Fibroblast of skin of back (primary cell): ENCODE measurements at places on chromosomes 3 and 15.

DNA sequence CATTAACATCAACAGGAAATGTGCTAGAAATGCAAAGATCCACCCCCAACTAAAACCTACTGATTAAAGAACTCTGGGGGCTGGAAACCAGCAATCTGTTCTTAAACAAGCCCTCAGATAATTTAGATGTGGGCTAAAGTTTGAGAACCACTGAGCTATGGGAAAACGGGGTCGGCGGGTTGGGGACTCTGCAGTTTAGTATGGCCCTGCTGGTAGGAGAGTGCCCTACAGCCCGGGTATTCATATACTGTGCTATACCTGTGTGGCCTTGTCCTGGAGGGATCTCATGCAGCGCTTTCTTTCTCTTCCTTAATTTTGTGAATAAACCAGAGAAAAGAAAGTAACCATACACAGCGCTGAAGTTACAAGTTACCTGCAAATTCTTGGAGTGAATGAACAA is 189.7 kb upstream of the GBE1 start:
- no peak for DNase-seq

DNA sequence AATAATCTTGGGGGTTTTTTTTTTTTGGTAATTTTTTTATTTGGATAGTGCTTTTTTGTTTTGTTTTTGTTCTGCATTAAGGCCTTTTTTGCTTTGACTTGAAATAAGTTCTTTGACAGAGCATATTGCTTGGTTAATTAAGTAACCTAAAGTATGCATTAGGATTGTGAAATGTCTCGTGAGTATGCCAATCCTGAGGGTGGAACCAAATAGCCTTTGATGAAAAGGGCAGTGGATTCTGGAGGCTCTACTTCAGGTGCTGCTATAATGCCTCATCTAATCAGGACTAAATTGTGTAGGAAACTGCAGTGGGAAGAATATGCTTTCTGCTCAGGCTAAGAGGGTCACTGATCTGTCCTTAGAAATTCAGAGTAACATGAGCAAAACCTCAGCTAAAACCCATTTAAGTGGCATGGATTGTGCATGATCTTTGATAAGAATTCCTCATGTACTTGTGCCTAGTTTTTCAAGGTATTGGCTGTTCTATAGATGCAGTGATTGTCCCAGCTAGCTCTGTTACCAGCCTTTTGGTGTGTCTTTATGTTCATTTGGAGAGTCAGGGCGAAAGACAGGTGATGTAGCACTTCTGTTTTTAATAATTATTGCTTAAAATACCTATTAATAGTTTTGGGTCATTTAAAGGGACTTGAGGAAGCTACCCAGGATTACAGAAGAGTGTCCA is 15.4 kb downstream of the CDV3 start:
- no peak for DNase-seq

DNA sequence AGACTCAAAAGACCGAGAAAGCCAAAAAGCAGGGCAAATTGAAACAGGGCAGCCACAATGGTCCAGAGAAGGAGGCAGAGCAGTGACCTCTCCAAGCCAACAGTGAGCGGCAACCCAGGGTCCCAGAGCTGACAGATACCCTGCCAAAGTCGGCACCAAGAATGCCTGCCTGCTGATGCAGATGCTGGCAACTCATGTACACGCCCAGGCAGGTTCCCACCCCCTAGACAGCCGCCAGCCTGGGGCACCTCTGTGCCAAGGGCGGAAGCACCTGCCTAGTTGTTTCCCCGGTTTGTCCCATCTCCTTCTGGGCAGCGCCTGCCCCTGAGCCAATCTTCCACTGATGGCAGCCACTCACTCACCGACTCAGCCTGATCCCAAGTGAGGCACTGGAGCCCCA is 22.1 kb downstream of the KLHL25 start:
- DNase-seq = no peak

GRCh38 chr15:60374628-60375081 is 23.1 kb downstream of the ANXA2 start:
- DNase-seq = peak; percentile 99

GRCh38 chr3:184663756-184664155 is 48.1 kb downstream of the MAGEF1 start:
- peak; percentile 46 for DNase-seq

DNA sequence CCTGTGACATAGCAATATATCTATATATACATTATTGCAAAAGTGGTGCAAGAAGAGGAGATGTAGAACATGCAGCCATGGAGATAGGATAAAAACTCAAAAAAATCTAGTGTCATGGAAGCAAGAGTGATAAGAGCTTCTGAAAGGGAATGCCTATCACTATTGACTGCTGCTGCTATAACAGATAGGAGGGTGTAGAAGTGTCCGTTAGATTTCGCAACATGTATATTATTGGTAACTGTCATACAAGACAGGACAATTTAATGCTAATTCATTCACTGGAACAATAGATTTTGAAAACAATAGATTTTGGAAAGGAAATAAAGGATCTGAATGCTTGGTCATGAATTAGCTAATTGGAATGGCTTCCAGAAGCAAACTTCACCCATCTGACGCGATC is 224.5 kb downstream of the ZNF385D start:
- no peak for DNase-seq

DNA sequence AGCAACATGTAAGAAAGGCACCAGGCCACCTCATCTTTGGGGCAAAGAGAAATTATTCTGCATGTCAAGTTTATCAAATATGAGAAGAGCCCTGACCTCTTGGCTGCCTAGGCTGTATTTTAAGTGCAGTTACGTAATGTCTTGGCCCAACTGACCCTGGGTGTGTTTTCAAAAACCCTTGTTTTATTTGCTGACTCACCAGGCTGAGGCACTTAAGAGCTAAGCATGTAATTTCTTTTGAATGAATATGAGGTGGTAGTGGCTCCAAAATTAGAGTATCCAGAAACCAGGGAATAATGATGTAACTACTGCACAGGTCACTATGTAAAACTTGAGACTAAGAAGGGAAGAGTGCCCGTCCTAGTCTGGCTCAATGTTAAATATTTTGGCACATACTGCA is 24.3 kb downstream of the PGPEP1L start:
- peak; percentile 74 for DNase-seq

DNA sequence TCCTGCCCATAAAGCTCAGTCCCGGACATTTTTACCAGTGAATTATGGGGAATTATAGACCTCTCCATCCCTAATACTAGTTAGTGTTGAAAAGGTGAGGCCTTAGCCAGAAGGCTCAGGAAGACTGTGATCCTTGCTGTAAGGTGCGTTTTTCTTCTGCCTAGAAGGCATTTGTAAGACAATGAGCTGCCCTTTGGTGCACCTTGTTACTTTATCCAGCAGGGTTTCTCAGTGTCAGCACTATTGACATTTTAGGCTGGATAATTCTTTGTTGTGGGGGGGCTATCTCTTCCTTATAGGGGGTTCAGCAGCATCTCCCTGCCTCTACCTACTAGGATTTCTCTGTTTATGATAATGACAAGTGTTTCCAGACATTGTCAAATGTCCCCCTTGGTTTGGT is 108.1 kb upstream of the ABHD17C start:
- DNase-seq = no peak

DNA sequence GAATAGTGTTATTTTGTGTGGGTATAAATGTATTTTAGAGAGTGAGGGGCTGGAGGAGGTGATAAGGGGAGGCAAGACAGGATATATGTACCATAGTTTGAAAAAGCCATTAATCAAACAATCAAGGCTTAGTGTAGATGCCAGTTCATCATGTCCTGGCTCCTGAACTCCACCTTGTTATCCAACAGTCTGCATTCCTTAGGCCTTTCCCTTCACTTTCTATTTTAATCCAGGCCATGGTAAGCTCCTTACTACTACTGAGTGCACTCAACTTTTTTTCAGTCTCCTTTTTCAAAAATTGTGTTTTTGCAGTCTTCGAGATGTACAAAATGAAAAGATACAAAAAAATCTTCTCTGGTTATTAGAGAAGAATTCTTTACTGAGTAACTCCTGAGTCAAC is 700.5 kb upstream of the NAALADL2 start:
- DNase-seq = no peak

DNA sequence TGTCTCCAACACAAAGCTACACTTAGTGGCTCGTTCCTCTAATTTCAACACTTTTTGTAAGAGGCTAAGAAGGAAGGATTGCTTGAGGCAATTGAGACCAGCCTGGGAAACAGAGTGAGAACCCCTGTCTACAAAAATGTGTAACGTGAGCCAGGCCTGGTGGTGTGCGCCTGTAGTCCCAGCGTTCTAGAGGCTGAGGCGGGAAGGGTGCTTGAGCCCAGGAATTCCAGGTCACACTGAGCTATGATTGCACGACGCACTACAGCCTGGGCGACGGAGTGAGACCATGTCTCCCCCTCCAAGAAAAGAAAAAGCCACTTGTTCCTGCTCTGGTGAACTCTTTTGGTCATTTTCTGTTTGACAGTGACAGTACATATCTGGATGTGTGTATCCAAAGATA is 127.9 kb downstream of the GABRB3 start:
- DNase-seq = no peak

GRCh38 chr3:144221761-144222160 is 250.1 kb downstream of the DIPK2A start:
- DNase-seq = no peak

DNA sequence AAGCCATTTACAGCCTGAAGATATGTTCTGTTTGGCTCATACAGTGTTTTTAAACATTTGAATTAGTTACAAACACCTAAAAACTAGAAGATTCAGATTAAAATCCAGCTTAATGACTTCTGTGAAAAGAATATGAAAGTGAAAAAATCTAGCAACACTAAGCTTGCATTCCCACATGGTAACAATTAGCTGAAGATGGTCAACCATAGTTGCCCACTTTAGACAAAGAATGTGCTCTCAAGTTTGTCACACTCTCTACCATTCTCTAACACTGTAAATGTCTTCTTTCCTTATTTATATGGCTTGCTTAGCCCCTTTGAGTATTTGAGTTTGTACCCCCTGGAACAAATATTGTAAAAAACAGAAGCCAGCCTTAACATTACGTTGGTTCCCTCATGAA is 32.7 kb downstream of the HDGFL3 start:
- DNase-seq = peak; percentile 27

DNA sequence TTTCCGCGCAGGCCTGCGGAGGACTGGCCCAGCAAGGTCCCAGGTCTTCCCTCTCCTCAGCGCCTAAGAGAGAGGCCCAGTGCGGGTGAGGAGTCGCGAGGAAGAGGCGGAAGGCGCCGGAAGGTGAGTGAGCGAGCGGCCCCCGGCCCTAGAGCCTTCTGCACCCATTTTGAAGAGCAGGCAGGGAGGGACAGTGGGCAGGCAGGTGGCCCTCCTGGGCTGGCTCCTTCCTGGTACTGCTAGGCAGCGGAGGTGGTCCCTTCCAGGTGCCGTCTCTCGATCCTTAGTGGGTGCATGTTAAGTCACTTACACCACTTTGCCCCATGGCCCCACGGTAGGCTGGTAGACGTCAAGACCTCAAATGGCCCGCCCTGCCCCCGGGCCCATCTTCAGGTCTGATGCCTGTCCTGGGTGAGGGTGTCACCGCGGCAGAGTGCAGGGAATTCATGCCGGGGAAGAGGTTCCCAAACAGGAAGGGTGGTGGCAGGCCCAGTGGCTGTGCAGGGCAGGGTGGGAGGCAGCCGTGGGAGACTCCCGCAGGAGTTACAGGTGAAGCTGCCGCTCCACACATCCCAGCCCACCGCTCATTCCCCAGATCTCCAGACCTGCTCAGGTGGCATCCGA is 14.4 kb downstream of the PAK6 start:
- DNase-seq = no peak

DNA sequence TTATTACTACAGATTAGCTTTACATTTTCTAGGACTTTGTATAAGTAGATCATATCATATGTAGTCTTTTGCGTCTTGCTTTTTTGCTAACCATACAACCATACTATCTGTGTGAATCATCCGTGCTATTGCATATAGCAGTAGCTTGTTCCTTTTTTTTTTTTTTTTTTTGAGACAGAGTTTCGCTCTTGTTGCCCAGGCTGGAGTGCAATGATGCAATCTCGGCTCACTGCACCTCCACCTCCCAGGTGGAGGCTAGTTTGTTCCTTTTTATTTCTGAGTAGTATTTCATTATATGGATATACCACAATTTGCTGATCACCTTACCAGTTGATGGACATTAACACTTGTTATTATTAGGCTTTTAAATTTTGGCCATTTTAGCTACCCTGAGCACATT is 54.5 kb upstream of the TBL1XR1 start:
- DNase-seq = no peak

DNA sequence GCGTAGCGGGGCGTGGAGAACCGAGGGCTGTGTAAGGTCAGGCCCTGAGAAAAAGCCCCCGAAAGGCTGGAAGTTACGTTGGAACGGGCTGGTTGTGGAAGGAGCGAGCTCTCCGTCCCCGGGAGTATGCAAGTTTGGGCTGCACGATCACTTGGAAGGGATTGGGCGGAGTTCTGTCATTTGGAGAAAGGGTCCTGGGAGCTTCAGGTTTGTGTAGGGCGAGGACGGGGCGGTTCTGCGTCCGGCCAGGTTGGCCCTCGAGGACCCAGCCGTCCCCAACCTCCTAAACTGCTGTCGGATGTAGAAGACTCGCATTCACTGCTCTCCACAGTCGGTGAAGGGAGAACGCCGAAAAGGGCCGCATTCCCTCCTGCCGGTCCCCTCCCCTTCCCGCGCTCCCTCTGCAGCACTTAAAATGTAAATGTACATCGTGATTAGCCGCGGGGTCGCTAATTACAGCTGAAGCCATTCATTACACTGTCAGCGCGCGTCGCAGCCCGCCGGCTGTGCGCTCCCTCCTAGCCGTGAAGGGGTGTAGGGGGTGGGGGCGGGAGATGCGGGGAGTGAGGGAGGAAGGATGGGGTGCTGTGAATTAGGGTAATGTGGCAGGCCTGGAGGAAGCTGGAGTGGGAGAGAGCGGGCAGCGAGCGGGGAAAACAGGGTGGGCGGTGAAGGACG is 2.5 kb upstream of the RPP25 start:
- no peak for DNase-seq

DNA sequence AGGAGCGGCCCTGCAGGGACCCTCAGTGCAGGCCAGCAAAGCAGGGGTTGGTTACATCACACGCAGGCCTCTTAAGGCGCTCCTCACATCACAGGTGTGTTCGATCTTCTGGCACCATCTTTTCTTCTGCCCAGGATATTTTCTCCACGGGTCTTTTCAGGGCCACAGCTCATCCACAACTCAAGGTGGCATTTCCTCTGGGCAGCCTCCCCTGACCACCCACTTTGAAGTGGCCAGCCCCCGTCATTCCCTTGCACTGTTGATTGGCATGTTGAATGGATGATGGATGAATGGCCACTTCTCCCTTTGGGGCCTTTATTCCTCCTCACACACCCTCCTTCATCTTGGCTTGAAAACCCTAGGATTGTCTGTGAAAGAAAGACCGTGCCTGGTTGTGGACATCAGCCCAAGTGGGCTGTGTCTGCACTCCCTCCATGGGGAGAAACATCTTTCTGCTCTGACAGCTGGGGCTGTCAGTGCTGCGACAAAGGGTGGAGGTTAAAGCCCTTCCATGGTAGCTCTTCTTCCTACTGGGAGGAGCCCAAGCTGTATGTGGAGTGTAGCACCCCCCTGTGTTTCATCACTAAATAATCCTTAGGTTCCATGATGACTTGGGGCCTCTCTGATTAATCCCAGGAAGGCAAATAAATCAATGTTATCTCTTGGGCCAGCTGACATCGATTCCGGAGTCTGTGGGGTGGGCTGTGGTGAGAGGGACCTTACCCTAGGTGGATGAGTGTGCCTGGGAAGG is 102.5 kb downstream of the EPHB1 start:
- DNase-seq = no peak

GRCh38 chr15:68208136-68208535 is 3.0 kb upstream of the CALML4 start:
- DNase-seq = no peak
